ENCODE measurements at places on chromosomes 6 and 20.

DNA sequence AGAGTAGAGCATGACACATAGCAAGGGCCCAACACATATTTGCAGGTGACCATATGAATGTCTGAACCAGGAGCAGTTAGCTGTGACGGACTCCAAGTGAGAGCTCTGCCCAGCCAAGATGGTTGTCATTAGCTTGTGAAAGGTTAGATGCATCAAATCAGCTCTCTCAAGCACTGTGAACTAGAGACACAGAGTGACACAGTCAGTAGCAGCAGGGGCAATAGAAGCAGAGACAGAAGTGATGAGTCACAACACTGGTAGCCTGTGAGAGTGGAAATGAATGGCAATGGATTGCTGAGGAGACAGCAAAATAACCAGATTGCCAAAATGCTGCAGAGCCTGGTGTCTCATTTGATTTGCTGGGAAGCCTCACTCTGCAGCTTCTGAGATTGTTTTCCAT is 558.9 kb downstream of the PKHD1 start:
- DNase-seq, result no peak

- DNase-seq, result no peak
Measured at GRCh38 chr6:45829873-45830272, 185.8 kb downstream of the CLIC5 start.

GRCh38 chr20:8675896-8676295 is 393.0 kb upstream of the PLCB4 start:
- no peak for DNase-seq

DNA sequence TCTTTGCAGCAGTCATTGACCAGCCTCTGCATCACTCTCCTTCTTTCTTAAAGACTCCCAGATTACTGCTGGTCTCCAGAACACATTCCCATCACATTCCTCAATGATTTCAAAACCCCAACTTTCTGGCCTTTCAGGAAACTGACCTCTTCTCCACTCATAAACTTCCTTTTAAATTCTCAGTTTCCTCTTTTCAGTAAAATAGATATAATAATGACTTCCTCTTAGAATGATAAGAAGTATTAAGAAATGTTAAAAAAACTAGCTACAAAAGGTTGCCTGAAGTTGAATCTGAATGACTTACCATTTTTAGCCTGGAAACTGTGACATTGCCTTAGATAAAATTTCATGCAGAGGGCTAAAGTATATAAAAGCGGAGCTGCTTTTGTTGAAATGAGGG is 239.3 kb downstream of the OGFRL1 start:
- DNase-seq, result no peak

GRCh38 chr20:61451953-61452352 is 199.9 kb downstream of the CDH4 start:
- peak; percentile 11 for DNase-seq

- no peak for DNase-seq
Measured at GRCh38 chr6:13834790-13835189, 20.4 kb upstream of the MCUR1 start.

- DNase-seq, result no peak
Measured at GRCh38 chr6:75278474-75279077, 6.0 kb downstream of the TMEM30A start.

GRCh38 chr6:15824811-15825210 is 162.0 kb upstream of the DTNBP1 start:
- DNase-seq, result no peak

DNA sequence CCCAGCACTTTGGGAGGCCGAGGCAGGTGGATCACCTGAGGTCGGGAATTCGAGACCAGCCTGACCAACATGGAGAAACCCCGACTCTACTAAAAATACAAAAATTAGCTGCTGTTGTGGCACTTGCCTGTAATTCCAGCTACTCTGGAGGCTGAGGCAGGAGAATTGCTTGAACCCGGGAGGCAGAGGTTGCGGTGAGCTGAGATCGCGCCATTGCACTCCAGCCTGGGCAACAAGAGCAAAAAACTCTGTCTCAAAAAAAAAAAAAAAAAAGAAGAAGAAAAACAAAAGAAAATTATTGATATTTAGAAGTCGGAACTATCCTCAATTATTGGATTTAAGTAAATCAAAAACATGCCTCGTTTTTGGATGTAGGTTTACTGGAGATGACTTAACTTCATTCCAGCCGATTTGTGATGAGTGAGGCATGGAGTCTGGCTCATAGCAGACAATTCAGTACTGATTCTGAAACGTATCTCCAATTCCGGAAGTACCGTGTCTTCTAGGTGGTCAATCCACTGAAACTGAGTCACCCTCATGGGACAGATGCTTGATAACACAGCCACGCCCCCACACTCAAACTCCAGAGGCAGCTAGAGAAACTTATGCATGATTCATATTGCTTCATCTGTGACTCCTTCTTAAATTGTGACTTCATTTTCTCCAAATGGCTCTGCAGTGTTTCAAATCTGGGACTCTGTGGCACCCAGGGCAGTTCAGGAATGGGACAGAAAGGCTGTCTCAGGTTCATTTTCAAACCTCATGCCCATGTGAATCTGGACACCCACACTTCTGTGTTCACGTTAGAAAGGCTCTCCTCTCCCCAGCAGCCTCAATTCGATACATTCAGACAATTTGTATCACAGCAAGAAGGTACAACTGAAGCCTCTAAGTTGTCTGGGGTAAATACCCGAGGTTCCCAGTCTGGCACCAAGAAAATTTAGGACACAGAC is 110.4 kb upstream of the ARMC2 start:
- DNase-seq, result no peak

GRCh38 chr20:46257887-46258286 is 50.4 kb downstream of the CDH22 start:
- DNase-seq, result no peak

- DNase-seq, result no peak
Measured at GRCh38 chr20:24806705-24807676, 142.1 kb upstream of the CST7 start.

- no peak for DNase-seq
Measured at GRCh38 chr6:70133246-70133645, 169.6 kb downstream of the COL9A1 start.

DNA sequence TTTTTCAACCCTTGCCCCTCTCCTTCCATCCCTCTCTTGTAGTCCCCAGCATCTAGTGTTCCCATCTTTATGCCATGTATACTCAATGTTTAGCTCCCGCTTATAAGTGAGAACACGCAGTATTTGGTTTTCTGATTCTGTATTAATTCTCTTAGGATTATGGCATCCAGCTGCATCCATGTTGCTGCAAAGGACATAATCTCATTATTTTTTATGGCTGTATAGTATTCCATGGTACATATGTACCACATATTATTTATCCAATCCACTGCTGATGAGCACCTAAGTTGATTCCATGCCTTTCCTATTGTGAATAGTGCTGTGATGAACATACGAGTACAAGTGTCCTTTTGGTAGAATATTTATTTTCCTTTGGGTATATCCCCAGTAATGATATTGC is 66.8 kb downstream of the UNC5CL start:
- no peak for DNase-seq

- no peak for DNase-seq
Measured at GRCh38 chr20:6651561-6651960, 115.9 kb upstream of the BMP2 start.

- no peak for DNase-seq
Measured at GRCh38 chr20:19231359-19232035, 19.1 kb downstream of the SLC24A3 start.

DNA sequence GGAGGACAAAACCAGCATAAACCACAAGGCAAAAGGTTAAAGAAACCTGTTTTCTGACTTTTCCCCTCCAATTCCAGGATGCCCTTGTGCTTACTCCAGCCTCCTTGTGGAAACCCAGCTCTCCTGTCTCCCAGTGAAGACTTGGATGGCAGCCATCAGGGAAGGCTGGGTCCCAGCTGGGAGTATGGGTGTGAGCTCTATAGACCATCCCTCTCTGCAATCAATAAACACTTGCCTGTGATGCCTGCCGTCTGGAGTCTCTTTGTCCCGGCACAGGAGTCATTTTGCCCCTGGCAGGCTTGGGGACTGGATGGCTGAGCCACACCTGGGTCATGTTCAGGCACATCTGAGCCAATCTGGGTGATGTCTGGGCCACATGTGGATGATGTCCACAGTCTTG is 26.6 kb downstream of the BPIFB1 start:
- DNase-seq, result no peak

DNA sequence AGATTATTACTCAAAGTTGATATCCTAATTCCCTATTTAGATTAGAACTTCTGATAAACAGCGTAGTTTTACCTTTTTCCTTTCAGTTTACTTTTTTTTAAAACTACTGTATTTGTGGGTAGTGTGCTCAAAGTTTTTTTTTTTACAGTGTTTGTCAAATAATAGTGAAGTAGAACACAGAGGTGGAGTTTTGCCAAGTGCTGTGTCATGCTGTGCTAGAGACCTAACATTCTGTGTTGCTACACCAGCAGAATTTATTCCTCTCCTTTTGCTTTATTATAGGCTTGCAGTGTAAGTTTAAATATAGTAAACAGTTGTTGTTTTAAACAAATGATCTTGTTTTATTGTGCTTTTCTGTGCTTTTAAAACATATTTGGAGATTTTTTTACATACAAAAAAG is 125.4 kb downstream of the HIVEP1 start:
- DNase-seq, result no peak

GRCh38 chr20:61354901-61355495 is 102.9 kb downstream of the CDH4 start:
- no peak for DNase-seq

- DNase-seq, result no peak
Measured at GRCh38 chr6:145787688-145788087, 26.9 kb downstream of the FBXO30 start.

DNA sequence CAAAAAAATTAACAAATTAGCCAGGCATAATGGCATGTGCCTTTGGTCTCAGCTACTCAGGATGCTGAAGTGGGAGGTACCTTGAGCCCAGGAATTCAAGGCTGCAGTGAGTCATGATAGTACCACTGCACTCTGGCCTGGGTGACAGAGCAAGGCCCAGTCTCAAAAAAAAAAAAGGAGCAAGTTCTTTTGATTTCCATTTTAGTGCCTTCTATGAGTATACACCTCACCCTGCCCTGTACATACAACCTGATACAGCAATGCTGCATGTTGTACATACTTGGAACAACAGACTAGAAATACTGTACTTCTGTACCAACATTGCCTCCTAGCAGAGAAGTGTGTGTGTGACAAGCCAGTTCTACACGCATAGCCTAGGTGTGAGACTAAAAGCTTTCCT is 97.3 kb upstream of the CARMIL1 start:
- DNase-seq, result no peak

DNA sequence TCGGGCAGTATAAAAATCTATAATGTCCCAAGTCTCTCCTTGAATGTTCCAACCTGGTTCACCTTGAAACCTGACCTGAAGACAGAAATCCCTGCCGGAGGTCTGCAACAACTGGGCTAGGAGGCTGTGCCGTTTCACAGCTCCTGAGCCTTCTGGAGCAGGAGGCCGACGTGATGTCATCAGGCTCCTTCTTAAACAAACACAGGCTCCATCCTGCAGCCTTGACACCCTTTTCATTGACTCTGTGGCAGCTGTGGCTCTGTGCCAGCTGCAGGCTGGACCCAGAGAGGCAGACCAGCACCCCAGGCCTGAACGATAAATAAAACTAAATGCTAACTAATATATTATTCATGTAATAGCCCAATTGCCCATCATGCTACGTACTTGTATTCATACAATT is 483.9 kb downstream of the CD83 start:
- DNase-seq, result no peak

- DNase-seq, result no peak
Measured at GRCh38 chr6:85115876-85116275, 334.0 kb upstream of the NT5E start.

- no peak for DNase-seq
Measured at GRCh38 chr6:9983168-9983567, 431.7 kb downstream of the TFAP2A start.

DNA sequence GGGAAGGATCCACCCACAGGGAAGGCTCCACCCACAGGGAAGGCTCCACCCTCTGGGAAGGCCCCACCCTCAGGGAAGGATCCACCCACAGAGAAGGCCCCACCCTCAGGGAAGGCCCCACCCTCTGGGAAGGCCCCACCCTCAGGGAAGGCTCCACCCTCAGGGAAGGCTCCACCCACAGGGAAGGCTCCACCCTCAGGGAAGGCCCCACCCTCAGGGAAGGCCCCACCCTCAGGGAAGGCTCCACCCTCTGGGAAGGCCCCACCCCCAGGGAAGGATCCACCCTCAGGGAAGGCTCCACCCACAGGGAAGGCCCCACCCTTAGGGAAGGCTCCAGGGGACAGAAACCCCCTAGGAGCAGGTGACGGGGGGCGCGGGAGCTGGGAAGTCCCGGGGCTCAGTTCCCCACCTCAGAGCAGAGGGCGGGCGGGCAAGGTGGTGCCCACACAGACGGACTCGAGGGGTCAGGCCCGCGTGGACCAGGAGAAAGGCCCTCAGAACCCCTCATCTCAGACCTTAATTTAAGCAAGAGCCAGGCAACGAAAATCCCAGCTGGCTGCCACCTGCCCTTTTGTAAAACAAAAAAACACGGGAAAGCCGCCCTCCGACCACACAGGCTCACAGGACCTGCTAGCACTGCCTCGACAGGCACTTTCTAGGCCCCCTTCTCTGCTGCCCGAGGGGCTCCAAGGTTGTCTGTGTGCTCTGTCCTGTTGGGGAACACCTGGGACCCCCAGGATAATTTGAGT is 39.7 kb downstream of the KCNQ2 start:
- no peak for DNase-seq

DNA sequence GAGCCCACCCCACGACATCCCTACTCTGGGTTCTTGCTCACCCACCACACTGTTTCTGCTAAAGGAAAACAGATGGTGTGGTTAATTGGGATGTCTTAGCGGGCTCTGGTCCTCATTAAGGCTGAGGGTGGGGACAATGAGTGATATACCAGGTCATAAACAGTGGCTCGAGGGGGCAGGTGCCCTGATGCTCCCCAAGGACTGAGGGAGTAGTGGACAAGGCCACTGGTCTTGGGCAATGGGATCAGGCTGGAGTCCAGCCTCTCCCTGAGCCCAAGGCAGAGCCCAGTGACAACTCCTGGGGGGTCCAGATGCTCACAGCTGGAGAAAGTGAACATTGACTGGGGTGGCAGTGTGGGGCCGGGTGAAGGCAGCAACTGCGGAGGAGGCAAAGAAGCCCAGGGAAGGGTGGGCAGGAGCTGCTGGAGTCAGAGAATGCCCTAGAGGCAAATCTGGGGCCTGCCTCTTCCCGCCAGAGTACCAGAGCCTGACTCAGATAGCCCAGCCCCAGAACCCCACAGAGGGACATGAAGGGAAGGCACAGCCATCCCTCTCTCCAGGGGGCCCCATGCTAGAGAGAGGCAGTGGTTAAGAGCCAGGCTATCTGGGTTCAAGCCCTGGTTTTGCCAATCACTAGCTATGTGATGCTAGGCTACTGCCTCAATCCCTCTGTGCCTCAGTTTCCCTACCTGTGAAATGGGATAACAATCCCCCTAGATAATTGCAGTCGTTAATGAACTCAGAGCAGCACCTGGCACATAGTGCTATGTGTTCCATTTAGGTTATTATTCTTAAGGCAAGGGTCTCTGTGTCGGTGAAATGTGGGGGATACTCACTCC is 72.3 kb downstream of the MRPL14 start:
- DNase-seq, result no peak

GRCh38 chr20:17885544-17885943 is 83.0 kb downstream of the SNX5 start:
- DNase-seq, result no peak

GRCh38 chr6:41155132-41155805 is 1.1 kb upstream of the TREML1 start:
- no peak for DNase-seq

- no peak for DNase-seq
Measured at GRCh38 chr6:7998103-7998725, 66.0 kb downstream of the BLOC1S5 start.

GRCh38 chr20:62692176-62692575 is 16.5 kb upstream of the NTSR1 start:
- no peak for DNase-seq

All from breast epithelium (tissue), 4 donors.